ENCODE measurements at places on chromosomes 2 and 18.
A peak's percentile ranks its signal among the peaks of the same experiment; 100 is the strongest.

DNA sequence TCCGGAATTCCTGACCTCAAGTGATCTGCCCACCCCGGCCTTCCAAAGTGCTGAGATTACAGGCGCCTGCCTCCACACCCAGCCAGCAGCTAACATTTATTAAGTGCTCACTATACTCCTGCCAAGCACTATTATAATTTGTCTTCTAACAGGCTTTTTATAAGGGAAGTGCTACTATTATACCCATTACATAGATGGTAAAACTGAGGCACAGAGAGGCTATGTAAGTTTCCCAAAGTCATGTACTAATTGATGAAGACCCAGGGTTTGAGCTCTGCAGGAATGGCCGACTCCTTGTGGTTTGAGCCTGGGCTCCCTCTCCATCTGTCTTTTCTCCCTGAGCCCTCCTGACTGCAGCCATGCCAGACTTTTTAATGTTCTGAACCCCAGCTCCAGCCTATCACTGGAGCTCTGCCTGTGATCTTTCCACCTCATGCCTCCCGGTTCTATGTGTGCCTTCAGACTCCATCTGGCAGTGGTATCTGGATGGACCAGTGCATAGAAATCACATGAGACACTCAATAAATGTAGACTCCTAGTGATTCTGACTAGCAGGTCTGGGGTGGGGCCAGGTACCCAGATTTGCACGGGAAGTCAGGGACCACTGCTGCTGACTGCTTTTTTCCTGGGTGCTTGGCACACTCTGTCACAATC lies 197.1 kb downstream of the NEDD4L start:
- DNase-seq, result no peak

- DNase-seq, result no peak
Measured at GRCh38 chr2:127256866-127257265, 36.8 kb upstream of the CYP27C1 start.

DNA sequence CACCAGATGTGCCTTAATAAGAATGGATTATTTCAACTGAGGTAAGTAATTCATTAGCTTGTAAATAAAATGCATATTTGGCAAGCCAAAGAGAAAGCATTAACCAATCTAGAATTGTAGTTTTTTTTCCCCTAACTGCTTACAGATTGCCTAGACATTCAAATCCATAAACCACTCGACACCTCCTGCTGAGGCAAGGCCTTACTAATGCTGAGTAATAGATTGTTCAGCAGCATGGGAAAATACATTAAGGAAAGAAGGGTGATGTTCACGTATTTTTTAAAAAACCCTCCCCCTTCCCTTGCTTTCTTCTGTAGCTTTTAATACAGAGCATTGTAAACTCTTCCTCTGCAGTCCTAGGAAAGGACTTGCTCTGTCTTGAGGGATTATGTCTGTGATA lies 17.0 kb upstream of the LINC00305 start:
- no peak for DNase-seq

DNA sequence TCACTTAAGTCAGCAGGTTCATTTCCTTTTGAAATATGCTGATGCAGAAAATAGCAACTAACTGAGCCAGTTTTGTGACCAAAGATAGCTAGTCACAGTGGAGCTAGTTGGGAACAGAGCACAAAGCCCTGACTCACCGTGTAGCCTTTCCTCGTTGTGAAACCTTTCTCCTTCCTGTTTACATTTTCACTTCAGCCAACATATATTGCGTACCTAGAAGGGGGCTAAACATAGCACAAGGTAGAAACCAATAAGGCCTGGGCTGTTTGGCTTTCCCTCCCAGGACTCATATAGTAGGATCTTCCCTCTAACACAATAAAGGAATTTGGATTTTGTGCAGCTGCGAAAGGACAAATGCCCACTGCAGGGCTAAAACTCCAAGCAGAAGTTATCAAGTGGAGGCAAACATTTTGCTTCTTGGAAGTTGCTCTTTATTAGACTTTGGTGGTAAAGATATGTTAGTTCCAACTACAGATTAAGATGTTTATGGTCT lies 24.5 kb upstream of the LPIN2 start:
- no peak for DNase-seq

DNA sequence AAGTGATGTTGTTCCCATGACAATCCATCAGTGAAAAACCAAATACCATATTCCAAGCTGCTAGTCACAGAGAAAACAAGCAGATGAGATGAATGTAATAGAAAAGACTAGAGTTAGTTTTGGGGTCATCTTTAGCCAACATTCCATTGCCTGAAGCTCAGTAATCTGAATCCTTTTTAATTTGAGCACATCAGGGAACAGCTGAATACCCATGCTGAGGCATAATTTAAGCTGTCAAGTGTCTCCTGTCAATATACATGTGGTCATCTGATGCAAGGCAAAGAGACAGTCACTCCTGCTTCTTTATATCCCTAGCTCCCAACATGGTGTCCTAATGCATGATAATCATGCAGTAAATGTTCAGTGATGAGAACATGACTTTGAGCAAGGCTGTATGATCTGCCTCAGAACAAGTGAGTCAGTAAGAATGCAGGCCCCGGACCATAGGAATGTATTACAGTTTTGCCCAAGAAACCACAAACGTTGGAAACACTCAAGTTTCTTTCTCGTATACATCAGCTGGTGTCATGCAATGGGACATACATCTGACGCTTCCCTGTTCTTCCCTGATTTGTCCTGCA lies 48.0 kb downstream of the CDK15 start:
- peak; percentile 94 for DNase-seq

GRCh38 chr18:36602620-36603019 lies 226.2 kb downstream of the TPGS2 start:
- DNase-seq, result no peak

DNA sequence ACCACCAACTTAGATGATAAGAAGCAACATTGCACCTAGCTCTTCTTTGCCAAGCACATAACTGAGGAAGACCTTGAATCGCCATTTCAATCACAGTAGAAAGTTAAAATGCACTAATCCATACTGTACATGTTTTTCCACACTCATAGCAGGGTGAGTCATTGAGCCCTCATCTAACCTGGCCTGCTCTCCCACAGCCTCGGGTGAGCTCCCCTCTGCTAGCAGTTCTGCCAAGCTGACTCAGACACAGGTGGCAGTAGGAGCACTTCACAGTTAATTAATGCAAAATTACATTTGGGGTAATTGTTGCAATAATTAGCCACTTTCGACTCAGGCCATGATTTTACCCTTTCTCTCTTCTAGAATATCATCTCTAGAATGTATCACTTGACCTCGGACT lies 1632.8 kb upstream of the CELF4 start:
- no peak for DNase-seq

GRCh38 chr18:60894254-60894945 lies 438.8 kb upstream of the CDH20 start:
- no peak for DNase-seq

DNA sequence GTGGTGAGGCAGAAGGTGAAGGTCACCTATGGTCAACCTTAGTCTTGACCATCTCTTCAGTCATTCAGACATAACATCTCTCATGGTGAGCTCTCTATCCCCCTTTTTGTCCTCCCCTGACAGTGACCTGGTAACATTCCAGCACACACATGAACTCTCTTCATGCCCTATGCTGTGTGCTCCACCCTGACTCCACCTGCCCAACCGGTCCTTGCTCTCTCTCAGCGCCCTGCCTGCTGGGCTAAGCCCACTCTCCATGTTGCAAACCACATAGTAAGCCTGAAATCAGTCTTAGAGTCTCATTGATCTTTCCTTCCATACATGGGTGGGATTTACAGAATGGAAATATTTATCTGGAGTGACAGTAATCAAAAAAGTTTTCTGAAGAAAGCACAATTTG lies 52.8 kb downstream of the MARCO start:
- no peak for DNase-seq

DNA sequence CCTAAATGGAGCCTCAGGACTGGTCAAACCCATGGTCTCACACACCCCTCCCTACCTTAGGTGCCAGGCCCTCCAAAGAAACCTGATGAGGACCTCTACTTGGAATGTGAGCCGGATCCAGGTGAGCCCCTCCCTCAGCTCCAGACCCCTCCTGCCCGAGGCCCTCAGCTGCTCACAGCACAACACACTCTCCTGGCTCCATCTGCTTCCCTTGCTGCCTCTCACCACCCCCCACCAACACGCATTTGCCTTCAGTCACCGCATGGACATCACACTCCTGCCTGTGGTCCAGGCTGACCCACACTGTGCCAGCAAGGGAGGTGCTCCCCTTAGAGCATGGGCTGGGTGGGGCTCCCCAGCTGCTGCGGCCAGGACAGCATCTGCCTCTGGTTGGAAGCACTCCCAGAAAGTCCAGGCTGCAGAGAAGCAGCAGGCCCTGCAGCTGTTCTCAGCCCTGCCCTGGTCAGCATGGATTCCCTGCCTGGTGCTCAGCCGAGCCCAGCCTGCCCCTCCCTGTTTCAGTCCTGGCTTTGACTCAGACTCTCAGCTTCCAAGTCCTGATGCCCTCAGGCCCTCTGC lies 15.1 kb downstream of the SH2D6 start:
- peak; percentile 68 for DNase-seq

DNA sequence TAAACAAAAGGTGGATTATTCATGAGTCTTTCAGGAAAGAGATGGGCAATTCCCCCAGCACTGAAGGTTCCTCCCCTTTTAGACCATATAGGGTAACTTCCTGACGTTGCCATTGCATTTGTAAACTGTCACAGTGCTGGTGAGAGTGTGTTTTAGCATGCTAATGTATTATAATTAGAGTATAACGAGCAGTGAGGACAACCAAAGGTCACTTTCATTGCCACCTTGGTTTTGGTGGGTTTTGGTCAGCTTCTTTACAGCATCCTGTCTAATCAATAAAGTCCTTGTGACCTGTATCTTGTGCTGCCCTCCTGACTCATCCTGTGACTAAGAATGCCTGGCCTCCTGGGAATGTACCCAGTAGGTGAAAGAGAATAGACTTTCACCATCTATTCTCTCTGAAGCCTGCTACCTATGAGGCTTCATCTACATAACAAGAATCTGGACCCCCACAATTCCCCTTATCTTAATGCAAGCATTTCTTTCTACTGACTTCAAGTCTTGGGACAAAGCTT lies 148.7 kb downstream of the CABLES1 start:
- no peak for DNase-seq

GRCh38 chr18:830315-830901 lies 18.4 kb upstream of the YES1 start:
- no peak for DNase-seq

GRCh38 chr2:11568436-11568835 lies 34.6 kb downstream of the GREB1 start:
- DNase-seq, result no peak

DNA sequence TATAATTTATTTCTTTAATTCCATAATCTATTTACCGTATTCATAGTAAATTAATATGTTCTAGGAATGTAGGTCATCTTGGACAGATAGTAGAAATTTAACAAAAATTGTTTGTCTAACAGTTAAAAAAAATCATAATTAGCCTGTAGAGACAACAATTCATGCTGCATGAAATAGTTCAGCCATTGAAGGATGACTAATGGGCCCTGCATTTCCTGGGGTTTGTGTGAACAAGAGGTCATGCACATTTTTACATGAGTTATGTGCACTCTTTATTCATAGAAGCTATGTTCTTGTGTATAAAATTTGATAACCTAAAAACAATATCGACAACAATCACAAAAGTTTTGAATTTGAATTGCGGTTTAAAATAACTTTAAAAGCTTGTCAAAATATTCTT lies 1663.6 kb downstream of the SUCLG1 start:
- DNase-seq, result peak; percentile 21

DNA sequence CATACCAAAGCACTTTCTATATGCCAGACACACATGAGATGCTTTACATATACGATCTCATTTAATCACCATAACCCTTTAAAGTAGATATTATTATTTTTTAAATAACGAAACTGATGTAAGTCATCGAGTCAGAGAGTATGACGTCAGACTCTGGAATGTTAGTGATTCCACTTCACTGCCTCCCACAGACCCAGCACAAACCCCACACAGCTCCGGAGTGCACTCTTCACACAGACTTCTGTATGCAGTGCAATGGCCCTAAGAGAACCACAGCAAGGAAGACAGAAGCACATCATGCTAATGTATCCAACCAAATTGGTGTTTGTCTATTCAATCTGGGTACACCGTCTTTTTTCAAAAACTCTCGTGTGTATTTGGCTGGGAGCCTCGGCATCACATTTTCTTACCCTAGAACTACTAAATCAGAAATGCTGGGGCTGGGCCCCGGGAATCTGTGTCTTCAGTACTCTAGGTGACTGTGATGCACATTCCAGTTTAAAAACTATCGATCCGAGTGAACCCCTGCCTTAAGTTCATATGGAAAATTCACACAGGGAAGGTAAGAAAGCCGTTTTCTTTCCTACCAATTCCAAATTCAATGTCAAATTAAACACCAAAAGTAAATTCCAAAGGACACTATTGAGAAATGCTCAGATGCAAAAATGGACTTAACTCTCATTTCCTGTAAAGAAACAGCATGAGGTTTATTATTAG lies 117.7 kb upstream of the ACVR1C start:
- no peak for DNase-seq

DNA sequence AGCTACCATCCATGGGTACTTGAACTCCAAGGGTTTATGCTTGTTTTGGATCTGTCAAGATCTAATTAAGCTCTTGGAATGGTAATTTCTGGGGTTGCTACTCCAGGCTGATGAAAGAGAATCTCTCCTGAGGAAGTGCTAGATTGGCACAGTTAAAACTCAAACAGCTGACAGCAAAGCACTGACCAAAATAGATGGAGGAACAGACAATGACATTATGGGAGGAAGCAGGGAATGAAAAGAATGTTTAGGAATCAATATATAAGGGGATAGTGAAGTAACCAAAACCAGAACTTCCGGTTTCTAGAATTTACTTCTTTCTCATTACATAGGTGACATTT lies 6.3 kb downstream of the THUMPD2 start:
- no peak for DNase-seq

GRCh38 chr2:218322768-218323525 lies 30.6 kb upstream of the TMBIM1 start:
- no peak for DNase-seq

DNA sequence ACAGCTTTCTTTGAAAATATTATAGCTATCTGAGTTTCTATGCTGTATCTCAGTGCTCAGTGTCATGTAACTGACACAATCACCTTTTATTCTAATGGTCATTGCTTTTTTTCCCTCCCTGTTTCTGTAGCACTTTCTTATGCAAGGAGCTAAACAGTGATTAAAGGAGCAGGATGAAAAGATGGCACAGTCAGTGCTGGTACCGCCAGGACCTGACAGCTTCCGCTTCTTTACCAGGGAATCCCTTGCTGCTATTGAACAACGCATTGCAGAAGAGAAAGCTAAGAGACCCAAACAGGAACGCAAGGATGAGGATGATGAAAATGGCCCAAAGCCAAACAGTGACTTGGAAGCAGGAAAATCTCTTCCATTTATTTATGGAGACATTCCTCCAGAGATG lies 56.4 kb downstream of the SCN2A start:
- no peak for DNase-seq

GRCh38 chr2:236073867-236074655 lies 94.1 kb downstream of the GBX2 start:
- DNase-seq, result no peak

- no peak for DNase-seq
Measured at GRCh38 chr2:204183608-204184007, 247.0 kb downstream of the ICOS start.

DNA sequence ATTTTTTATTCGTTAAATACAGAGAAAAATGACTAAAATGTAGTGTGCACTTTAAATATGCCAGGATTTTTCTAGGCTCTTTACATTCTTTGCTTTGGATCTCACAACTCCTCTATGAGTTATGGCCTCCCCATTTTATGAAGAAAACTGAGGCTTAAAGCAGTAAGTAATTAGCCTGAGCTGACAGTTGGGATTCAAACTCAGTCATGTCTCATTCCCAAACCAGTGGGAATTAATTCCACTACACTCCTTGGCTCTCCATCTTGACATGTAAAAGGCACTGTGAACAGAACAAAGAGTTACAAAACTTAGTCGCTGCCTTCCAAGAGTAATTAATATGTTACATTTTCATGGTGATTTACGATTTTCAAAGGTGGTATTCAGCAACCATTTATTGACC lies 351.9 kb downstream of the SATB2 start:
- DNase-seq, result no peak

Measured in amniotic stem cell (primary cell).